Stimulated activated CD8-positive, alpha-beta memory T cell treated with anti-CD3 and anti-CD28 coated beads, Interleukin-12 subunit alpha, Interleukin-12 subunit beta, amount 100 ng/mL, for 1 hour (primary cell): ENCODE measurements at places on chromosomes 4 and X.

GRCh38 chr4:6092131-6092530, 73.9 kb upstream of the C4orf50 start:
- no peak for DNase-seq

DNA sequence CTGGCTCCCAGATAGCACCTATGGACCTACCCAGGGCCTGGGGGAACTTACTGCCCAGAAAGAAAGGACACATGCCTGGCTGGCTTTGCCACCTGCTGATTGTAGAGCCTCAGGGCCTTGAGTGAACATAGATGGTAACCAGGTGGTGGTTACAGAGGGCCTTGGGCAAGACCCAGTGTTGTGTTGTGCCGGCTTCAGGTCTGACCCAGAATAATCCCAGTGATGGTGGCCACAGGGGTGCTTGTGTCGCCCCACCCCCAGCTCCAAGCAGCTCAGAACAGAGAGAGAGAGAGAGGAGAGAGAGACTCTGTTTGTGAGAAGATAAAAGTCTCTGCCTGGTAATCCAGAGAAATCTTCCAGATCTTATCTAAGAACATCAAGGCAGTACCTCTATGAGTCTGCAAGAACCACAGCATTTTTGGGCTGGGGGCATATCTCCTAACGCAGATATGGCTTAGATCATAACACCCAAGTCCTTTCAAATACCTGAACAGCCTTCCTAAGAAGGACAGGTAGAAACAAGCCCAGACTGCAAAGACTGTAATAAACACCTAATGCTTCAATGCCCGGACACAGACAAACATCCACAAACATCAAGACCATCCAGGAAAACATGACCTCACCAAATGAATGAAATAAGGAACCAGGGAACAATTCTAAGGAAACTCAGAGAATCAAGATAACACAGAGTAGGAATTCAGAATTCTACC, 16.3 kb upstream of the RP2 start:
- no peak for DNase-seq

DNA sequence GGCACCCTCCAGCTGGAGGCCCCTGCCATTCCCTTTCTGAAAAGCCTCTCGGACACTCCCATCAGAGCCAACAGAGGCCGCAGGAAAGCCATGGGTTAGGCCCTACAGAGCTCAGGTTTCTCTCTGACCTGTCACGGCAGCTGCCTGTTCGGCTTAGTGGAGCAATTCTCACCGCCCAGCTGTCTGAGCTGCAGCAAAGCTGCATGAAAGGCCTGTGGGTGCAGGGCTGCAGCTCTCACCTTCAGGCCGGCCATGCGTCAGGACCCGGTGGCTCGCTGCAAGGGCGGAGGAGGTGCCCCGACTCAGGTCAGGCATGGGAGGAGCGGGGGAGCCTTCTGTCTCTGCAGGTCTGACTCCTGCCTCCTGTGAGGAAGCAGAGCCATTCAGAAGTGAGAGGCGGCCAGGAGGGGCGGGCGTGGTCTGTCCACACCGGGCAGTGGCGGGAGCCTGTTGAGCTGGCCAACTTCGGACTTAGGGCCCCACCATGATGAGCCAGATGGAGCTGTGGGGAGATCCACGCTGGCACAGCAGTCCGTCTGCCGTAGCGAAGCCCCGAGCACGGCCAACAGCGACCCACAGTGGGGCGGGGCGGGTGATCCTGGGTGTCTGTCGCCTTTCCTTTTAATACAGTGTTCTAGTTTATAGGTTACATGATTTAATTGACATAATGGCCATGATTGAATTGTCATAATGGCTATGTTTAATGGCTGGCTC, 23.4 kb downstream of the PDE6B start:
- no peak for DNase-seq

GRCh38 chr4:8506373-8507195, 66.0 kb downstream of the TRMT44 start:
- no peak for DNase-seq

DNA sequence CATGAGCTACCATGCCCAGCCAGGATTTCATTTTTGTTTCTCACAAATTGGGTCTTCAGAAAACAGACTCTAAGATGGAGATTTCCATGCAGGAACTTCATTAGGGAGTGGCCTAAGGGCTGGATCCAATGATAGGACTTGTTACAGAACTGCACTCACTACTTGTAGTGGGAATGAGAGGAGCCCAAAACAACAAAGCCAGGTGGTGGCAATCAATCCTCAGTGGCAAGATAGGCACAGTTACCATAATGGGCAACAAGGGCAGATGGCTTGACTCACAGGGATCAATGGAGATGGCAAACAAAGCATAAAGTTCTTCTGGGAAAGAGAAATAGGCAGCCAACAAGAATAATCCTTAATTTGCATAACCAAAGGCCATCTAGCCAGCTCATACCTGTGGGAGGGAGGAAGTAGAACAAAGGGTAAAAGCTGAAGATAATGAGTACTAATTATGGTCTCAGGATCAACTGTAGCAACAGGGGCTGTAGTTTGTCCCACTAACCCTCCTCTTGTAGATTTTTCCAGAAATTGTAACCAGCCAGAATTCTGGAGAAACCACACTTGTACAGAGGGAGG, 72.8 kb upstream of the MAPK10 start:
- no peak for DNase-seq

DNA sequence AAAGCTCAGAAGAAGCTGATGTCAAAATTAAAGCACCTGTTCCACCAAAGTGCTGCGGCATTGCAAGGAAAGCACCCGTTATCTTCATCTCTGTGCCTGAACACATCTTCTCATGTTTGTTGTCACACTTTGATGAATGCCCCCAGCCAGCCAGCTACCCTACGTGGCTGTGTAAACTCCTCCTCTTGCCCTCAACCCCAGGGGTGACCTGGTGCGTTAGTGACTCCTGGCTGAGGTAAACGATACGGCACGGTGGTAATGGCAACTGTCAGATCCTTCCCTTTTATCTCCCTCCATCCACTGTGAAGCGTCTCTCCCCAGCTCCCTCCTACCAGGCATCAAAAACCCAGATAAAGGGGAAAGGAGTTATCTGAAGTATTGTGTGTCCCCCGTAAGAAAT, 90.6 kb upstream of the WWC2 start:
- no peak for DNase-seq

DNA sequence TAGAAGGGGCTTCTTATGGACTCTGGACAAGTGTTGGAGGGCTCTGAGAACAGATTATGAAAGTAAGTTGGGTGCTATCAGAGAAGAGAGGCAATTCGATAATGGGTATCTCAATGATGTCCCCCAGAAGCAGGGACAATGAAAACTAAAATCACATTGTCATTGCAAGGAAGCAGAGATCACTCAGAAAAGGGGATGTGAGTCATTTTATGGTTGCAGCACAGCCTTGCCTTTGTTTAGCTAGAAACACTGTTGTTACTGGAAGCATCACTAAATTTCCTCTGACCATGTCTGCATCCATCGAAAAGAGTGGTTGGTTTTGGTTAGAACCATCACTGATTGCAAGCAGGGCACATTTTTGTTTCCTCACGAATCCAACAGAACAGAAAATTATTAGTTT, 246.8 kb upstream of the NWD2 start:
- no peak for DNase-seq

GRCh38 chrX:30948626-30949025, 59.6 kb upstream of the TAB3 start:
- no peak for DNase-seq

- DNase-seq = no peak
Measured at GRCh38 chr4:77538574-77539157, 67.0 kb upstream of the CXCL13 start.

- no peak for DNase-seq
Measured at GRCh38 chr4:182736207-182736606, 181.0 kb downstream of the DCTD start.

- no peak for DNase-seq
Measured at GRCh38 chr4:138408758-138409157, 166.6 kb upstream of the SLC7A11 start.

DNA sequence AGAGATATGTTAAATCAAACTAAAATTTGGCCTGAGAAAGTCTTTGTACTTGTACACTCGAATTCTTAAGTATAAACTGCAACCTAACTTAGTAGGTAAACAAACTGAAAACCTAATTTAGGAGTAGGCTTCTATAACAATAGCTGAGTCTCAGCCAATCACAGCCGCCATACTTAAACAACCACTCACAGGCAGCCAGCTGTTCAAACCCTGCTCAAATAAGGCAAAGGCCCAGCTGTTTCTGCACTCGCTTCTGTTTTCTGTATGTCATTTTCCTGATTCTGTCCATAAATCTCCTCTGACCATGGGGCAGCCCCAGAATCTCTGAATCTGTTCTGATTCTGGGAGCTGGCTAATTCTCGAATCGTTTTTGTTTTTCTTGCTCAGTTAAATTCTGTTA, 7.8 kb upstream of the PLS3 start:
- no peak for DNase-seq

- no peak for DNase-seq
Measured at GRCh38 chr4:25915353-25915705, 1.3 kb downstream of the SMIM20 start.

- DNase-seq = no peak
Measured at GRCh38 chrX:32170481-32170880, 1040.9 kb downstream of the DMD start.

DNA sequence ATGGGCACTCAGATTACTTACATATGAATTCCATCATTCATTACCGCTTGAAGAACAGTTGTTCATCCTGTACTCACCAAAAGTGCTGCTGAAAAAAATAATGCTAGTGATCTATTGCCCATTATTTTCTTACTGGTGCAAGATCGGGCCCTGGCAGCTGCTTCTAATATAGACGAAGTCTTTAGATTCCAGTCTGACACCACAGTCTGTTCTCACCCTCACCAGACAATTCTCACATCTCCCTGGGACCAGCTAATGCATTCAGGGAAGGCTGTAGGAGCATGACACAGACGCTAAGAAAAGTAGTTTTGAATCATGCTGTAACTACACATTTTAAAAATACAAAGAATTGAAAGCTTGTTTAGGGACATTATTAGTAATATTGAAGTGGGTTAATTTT, 13.8 kb downstream of the GEMIN8 start:
- no peak for DNase-seq
